CD4-positive, alpha-beta T cell treated with Interleukin-12 subunit alpha and Interleukin-12 subunit beta, for 1 hour (primary cell): ENCODE measurements at places on chromosomes 12 and 14.
A peak's percentile ranks its signal among the peaks of the same experiment; 100 is the strongest.

DNA sequence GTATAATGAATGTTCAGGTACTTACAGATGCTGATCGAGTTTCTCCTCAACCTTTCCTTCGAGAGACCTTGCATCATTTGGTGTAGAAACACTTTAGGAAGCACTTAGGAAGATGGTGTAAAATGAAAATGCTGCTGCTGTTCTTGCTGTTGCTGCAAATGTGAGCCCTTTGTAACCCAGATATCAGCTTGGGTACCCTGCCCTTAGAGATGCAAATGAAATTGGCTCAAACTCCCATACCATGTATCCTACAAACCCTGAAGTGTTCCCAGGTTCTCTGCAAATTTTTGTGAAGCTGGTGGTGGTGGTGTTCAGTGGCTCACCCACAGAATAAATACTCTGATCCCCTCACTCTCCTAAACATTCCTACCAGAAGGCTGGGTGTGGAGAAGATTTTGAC is 130.8 kb downstream of the SLC25A47 start:
- no peak for DNase-seq

DNA sequence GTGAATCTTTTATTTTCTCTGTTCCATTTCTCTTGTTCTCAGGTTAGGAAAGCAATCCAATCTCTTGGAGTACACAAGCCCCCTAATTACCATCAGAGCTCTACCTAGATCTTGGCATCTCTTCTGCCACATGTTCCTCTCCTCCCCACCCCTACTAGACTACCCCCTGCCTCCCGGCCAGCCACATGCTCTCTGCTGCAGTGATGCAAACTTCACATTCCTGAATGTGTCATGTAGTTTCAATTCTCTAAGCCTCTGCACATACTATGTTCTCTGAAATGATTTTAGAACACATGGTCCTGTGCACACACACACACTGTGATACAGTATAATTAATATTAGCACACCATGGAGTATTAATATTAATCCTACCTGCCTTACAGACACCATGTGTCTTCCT is 104.6 kb downstream of the EFCAB11 start:
- DNase-seq = no peak

DNA sequence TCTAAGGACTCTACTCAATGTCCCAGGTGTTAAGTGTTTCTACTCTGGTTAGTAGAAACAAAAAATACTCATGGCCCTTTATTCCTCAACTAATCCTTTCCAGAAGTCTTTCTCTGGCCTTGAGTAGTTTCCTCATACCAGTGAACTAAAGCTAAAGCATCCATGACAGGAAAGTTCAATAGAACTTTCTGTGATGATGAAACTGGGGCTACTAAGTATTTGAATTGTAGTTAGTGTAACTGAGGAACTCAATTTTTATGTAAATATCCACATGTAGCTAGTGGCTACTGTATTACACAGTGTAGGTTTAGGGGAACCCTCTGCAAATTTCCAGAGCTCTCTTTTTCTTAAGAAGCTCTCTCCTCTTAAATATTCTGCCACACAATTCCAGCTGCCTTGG is 63.7 kb downstream of the R3HDM2 start:
- no peak for DNase-seq

- no peak for DNase-seq
Measured at GRCh38 chr12:104482748-104483147, 26.0 kb downstream of the CHST11 start.

DNA sequence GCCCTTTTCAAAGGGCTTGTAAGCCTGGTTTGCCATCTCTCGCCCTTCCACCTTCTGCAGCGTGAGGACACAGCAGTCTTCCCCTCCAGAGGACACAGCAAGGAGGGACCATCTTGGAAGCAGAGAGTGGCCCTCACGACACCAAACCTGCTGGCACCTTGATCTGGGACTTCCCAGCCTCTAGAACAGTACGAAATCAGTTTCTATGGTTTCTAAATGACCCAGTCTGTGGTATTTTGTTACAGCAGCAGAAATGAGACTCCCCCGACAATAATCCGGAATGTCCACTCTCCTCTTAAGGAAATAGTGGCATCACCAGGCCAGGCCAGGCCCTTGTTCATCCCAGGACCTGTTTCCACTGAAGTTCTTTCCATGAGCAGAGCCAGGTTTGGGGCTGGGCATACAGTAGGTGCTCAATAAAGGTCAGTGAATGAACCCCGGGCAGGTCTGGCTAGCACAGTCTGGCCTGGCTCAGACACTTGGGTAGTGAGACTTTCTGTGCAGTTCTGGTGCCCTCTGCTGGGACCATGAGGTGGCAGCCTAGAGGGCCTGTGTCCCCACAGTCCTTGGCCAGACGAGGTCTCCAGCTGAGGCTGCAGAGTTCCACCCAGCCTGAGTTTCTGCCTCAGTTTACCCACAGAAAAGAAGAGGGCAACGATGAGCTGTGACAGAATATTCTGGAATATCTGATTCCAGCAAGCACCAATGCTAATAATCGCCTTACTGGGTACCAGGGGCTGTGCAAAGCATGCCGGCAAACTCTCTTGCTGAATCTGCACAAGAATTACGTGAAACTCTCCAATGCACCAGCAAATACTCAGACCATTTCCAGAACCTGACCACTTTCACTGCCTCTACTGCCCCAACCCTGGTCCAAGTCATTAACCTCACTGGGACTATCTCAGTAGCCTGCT is 14.0 kb downstream of the ABCB9 start:
- DNase-seq = peak; percentile 80

DNA sequence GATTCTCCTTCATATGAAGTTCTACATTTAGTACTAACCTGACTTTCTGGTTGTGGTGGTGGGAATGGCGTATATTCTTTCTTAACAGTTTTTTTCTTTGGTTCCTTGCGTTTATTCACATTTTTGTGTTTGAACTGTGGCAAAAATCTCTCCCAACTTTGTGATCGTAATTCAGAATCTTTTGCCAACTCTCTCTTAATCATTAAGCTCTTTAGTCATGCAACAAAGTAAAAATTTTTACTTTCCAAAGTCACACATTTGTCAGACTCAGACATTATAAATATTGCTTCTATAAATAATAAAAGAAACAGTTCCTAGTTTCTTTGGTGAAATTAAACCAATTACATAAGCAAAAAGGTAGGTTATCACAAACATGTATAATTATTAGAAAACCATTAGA is 7.5 kb downstream of the KRR1 start:
- no peak for DNase-seq

GRCh38 chr14:32331206-32331605 is 2.1 kb downstream of the AKAP6 start:
- no peak for DNase-seq

- DNase-seq = no peak
Measured at GRCh38 chr14:69055125-69055524, 76.0 kb upstream of the ACTN1 start.

DNA sequence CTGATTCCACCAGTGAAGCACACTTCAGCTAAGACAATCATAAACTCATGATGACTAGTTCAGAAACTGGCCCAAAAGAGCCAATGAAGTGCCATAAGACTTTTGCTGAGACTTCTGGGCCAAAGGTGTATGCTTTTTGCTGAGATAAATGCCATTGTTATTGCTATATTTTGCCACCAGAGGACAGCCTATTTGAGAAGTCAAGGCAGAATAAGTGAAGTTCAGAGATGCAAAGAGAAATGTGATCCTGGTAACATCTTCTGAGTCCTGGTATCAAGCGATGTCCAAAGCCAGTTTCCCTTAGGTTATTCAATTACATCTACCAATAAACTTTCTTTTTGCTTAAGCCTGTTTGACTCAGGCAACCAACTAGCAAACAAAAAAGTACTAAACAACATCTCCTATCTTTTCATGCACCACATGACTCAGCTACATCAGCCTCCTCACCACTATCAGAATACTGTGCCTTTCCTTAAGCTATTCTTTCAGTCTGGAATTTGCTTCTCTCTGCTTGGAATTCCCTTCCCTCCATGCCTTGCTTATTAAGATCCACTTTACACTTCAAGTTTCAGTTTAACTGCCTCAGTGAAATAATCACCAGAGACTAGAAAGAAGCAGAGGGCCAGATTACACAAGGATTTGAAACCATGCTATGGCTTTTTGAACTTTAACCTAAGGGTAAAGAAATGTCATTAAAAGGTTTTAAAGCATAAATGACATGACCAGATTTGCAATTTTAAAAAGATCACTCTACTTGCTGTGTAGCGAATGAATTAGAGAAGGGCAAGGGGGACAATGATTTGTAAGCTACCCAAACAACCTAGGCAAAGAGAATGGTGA is 14.0 kb downstream of the CRY1 start:
- peak; percentile 45 for DNase-seq

- DNase-seq = no peak
Measured at GRCh38 chr12:45089411-45090075, 38.6 kb upstream of the DBX2 start.

DNA sequence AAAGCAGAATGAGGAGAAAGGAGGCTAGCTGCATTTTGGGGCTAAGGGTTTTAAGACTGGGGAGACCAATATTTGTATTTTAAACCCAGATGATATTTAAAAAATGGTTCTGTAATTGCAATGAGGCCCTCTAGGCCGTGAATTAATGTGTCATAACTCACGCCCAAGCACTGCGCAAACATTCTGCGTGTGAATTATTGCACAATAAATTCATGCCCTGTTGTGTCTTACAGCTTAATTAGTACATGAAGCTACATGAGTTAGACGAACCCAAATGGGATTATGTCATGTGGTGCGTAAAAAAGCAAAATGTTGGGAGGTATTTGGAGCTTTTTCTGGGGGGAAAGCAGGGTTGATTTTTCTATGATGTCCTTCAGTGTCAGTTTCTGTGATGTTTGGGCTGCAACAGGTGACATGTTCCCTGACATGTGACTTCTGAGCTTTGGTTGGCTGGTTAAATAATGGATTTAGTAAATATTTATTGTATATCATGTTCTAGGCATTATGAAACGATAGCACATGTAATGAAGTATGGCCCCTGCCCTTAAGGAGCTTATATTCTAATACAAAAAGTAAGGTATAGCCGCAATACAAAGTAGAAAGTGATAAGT is 30.4 kb upstream of the CISTR start:
- DNase-seq = no peak

GRCh38 chr14:63766611-63767010 is 38.7 kb upstream of the SGPP1 start:
- DNase-seq = no peak

GRCh38 chr12:13499008-13499407 is 302.5 kb downstream of the EMP1 start:
- DNase-seq = no peak

GRCh38 chr14:26765768-26766520 is 168.1 kb upstream of the NOVA1 start:
- DNase-seq = no peak

GRCh38 chr12:124210991-124211577 is 83.8 kb upstream of the RFLNA start:
- no peak for DNase-seq

DNA sequence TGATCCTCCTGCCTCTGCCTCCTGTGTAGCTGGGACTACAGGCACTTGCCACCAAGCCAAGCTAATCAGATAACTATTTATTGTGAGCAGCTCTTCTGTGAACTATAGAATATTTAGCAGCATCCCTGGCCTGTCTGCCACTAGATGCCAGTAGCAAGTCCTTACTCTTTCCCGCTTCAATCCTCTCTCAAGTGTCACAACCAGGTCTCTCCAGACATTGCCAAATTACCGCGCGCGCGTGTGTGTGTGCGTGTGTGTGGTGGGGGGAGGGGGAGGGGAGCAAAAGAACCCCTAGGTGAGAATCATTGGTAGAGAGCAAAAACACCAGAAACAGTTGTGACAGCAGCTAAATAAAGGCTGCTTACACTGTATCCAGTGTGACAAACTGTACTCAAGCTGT is 49.9 kb downstream of the PPP2R5E start:
- DNase-seq = no peak

GRCh38 chr12:111395336-111396187 is 10.2 kb upstream of the SH2B3 start:
- no peak for DNase-seq

- DNase-seq = no peak
Measured at GRCh38 chr14:49193332-49194065, 392.7 kb downstream of the RPS29 start.

GRCh38 chr12:49744363-49744885 is 3.1 kb downstream of the TMBIM6 start:
- no peak for DNase-seq

DNA sequence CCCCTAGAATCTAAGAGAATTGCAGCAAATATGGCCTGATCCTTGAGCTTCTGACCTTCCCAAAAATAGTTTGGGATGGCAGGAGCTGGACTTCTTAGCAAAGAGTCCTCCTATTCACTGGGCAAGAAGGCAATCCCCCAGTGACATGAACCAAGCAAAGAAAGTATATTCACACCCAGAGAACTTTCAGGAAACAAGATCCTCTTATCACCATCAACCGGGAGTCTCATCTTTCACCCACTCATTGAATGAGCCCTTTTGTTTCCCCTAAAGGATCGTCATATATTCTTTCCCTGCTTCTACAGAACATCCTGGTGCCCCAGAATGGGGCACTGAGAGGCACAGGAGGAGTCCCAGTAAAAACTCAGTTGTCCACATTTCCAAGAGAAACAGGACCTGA is 19.7 kb downstream of the SPTB start:
- DNase-seq = no peak

GRCh38 chr14:65832431-65833266 is 420.1 kb downstream of the FUT8 start:
- no peak for DNase-seq

DNA sequence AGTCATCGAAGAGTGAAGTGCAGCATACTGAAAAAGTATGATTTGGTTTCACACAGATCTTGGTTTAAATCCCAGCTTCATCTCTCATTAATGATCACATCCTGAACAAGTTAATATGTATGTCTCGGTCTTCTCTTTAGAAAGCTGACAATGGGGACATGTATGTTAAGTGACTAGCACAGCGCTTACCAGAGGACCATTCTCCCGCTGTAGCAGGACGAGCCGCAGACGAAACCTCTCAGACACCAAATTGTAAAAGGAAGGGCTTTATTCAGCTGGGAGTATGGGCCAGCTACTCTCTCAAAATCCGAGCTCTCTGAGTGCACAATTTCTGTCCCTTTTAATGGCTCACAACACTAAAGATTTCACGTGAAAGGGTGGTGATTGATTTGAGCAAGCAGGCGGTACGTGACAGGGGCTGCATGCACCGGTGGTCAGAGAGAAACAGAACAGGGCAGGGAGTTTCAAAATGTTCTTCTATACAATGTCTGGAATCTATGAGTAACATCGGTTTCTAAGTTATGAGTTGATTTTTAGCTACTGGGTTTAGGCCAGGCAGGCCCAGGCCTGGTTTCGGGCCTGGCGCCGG is 682.4 kb downstream of the DIO2 start:
- DNase-seq = no peak

DNA sequence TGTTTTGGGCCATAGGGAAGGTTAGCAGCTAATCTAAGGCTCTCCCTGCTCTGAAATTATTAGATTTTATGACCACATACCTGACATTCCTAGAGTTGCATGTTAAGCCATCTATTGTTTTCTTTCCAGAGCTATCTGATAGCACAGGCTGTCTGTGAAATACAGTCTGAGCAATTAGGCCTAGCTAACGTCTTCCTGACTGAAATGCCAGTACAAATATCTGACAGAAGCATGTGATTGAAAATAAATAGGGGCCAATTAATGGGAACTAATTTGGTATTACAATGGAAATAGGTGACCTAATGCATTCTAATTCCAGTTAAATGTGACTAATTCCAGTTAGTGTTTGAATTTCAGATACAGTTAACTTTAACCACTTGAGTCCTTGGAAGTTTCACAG is 115.2 kb downstream of the C12orf75 start:
- DNase-seq = no peak

GRCh38 chr12:55607821-55608594 is 28.7 kb upstream of the OR10P1 start:
- no peak for DNase-seq
